ENCODE measurements at places on chromosomes 5 and 9. TPM values are rescaled to one million over a fixed set of nuclear protein-coding genes. Genes with fewer than 3 reads are reported as not detected.

DNA sequence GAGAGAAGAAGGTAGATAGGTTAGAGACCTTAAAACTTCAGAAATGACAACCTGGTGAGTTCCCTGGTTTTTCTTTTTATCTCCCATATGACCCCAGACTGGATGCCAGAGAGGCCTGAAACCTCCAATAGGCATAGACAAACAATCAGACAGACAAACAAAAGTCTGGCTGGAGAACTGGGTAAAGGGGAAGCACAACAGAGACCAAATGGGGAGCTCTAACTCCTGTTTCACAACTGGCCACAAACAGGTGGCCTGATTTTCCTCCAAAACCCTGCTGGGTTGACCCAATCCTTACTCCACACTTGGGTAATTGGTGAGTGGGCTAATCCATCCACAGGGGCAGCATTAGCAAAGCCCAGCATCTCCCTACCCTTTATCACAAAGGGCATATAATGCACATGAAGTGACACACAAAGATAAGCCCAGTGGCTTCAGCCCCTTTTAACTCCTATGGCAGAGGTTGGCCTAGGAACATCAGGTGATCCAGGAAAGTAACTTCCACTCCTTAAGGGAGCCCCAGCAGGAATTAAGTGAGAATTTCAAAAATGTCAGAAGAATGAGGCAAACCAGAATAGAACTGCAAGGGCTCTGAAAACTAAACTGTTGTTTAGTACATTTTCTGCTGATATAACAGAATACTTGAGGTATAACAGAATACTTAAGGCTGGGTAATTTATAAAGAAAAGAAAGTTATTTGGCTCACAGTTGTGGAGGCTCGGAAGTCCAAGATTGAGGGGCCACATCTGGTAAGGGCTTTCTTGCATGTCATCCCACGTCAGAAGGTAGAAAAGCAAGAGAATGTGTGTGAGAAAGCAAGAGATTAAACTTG lies 60.9 kb upstream of the ROR2 start:
- DNase-seq = no peak

DNA sequence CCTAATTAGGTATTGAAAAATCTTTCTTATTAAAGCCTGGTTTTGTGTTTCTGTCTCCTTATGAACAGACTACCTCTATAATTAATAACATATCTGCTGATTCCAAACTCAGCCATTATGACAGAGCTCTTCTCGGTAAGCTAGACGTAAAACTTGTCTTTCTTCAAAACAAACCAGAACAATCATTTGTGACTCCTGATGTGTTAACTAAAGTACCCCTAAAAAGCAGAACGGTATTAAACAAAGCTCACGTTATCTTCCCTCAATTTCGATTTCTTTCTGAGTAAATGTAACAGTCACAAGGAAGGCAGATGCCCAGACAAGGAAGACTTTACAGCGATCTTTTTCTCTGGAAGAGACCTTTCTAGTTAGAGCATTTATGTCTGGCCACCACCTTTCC lies 1.8 kb downstream of the SEMA5A start:
- no peak for DNase-seq

SLC36A2 gene
- total RNA-seq = not detected

PCDHGB4 gene
- total RNA-seq = 0.29 TPM

CRAT gene
- total RNA-seq = 12.7 TPM

DNA sequence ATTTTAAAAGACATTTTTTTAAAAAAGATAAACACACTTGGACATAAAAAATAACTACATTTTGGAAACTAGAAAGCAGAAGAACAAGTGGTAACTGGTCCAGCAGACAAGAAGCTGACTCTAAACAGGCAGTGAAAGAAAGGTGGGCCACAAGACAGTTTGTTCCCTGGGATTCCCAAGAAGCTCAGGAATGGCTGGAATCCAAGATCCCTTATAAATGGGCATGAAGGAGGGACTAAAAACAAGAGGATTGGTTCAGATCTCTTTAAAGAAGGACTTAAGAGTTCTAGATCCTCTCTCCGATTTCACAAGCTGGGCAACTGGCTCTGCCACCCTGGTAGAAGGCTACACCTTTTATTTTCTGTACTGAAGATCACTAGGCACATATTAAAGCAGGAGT lies 102.8 kb downstream of the ARL15 start:
- DNase-seq = no peak

DNA sequence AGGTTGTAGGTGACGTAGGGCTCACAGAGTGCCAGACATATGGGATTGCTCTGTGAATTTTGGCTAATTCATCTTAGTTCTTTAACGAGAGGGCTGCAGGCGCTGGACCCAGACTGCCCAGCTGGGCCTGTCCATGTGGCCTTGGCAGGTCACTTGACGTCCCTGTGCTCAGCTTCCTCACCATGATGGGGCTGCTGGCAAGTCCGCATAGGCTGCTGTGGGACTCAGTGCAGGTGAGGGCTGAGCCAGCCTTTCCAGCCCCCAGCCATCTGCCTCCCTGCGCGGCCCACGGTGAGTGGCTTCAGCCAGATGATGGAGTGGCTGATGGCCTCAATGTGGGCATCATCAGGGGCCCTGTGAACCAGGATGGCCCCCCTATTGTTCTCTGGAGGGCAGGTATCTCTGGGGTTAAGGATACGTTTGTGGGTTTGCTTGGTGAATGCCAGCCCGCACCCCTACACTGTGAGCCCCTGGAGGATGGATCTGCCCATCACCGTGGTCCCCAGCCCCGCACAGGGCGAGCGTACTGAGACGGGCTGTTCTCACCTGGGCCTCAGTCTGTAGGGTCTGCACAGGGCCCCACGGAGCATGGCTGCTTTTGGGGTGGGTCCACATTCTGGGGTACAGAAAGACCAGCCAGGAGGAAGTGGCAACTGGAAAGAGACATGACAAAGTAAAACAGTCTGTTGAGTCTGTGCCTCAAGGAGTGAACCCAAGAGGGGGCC lies 3.7 kb downstream of the CARD19 start:
- peak; percentile 55 for DNase-seq

DNA sequence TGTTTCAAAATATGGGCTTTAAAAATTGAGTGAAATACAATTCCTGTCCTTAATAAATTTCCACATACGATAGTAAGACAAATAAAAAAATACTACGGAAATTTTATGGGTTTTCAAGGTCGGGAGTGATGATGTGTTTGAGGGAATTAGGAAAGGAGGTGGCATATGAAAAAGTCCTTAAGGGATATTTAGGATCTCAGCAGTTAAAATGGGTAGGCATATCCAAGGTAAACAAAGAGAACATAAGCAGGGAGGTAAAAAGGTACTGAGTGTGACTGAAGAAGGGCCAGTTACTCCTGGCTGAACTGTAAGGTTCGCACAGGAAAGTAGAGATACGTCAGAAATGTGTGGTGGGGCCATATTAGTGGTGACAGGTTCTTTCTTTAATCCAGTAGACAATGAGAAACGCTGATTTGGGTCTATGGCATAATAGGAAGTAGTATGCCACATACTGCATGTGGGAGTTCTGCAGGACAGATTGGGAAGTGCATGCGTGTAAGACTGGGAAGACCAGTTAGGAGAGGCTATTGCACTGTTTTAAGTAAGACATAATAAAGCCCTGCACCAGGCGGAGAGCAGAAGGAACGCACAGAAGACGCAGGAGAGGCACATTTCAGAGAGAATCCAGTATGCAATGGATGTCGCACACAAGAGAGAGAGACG lies 937 bp upstream of the HMGCR start:
- DNase-seq = no peak

DNA sequence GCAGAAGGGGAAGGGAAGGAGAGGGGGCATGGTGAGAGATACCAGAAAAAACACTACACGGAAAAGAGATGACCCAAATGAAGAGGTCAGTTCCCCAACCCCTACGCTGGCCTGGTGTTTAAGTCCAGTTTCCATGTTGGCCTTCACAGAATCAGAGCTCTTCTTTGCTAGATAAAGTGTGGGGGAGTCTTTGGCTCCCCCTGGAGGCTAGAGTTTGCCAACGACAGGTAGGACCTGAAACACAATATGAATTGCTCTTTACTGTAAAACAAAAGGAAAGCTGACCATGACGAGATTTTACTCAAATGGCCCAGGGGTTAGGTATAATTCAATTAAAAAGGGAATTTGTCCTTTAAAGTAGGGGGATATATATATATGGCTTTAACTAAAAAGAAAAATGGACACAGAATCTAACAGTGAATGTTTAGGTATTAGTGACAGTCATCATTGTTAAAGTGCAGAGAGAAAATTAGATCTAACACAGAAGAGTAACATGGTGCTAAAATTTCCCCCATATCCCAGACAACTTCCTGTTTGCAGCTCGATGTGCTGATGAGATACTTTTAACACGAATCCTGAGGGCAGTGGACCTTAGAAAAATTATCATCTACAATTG lies 92.0 kb downstream of the SV2C start:
- no peak for DNase-seq

TSSK1B gene
- not detected for total RNA-seq

DNA sequence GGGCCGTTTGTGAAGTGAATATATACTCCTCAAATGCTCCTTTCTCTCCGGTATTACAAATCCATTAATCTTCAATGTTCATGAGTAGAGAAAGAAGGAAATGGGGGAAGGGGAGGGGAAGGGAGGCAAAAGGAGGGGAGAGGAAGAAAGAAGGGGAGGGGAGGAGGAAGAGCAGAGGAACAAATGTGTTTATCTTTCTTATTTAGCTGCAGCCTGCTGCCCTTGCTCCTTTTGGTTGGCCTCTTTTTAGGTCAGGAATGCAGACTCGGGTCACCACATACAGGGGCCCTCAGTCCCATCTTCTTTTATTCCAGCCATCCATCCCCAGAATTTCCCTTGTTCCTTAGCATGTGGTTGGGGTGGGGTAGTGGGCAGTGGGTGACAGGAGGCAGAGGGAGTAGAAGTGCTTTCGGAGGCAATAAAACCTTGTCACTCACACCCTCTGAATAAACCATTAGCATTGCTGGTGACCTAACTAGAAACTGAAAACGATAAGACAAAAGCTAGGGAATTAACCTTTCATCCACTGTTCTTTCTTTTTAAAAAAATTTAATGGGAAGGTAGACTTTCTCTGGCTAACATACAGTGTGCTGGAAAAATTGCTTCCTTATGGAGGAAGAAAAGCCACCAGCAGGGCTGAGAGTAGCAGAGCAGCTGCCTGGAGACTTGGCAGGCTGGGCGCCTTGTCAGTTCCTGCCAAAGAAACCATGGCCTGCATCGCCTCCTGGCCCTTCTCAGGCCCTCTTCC lies 16.8 kb upstream of the PRLR start:
- no peak for DNase-seq

LRRC19 gene
- total RNA-seq = not detected

DNAJC18 gene
- total RNA-seq = 11.9 TPM

PLK2 gene
- 8.5 TPM for total RNA-seq

PRSS3 gene
- total RNA-seq = 1.3 TPM

GRCh38 chr5:9928326-9928725 lies 298.2 kb upstream of the TAS2R1 start:
- DNase-seq = no peak

- DNase-seq = no peak
Observed at GRCh38 chr9:111178331-111179055, 140.2 kb upstream of the LPAR1 start.

DNA sequence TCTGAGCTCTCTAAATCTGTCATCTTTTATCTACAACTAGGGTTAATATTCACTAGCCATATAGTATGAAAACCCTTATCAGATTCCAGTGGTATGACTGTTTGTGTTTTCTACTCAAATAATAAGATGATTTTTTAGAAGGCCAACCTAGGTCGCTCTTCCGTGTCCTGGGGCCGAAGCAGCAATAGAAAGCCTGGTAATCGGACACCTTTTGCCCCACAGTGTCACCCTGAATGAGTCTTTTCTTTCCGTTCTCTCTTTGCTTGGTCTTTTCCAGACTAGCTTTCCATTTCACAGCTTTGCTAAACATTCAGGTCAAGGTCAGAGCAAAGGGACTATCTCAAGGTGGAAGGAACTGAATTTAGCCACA lies 243.3 kb upstream of the ANKRD55 start:
- DNase-seq = no peak

- DNase-seq = no peak
Observed at GRCh38 chr5:110561510-110561909, 165.0 kb downstream of the TMEM232 start.

DNA sequence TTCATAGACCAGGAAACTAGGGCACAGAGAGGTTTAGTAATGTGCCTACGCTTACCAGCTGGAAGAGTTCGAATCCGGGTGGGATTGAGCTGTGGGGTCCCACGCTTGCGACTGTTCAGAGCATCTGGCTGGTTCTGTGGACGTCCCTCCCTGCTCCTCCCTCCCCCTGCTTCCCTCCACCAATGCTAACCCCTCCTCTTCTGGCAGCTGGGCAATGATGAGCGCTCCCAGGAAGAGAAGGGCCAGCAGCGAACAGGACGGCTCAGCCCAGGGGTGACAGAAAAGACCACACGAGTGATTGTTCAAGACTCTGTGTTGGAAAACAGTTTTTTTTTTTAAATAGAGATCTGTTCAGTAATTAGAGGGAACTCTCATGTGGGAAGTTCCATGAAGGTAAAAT lies 6.9 kb downstream of the FAM163B start:
- DNase-seq = no peak

DNA sequence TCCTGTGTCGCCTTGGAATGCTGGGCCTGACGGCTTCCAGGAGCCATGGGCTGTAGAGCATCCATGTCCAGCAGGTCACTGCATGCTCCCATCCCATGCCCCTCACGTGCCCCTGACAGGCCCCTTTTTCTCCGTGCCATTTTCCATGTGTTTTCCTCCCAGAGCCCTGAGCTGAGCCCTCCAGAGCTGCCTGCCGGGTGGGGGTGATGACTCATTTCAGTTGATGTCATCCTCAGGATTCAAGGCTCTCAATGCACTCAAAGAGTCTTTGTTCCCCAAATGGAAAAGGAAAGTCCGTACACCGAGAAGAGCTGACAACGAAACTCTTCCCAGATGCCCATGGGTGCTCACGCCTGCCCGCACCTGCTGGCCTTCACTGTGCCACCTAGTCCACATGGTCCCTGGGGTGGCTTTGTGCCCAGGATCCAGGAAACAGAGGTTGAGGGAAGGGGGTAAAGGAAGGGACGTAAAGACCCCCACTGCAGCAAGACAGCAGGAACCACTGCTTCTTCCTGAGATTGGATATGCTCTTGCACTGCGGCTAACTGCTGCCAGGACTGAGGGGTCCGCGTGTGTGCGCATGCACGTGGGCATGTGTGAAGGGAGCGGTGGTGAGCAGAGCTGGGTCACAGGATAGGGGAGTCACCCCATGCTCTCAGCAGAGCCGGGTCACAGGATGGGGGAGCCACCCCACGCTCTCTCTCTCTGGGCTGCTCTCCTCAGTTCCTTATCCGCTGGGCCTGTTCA lies 27.6 kb downstream of the COL15A1 start:
- no peak for DNase-seq

DNA sequence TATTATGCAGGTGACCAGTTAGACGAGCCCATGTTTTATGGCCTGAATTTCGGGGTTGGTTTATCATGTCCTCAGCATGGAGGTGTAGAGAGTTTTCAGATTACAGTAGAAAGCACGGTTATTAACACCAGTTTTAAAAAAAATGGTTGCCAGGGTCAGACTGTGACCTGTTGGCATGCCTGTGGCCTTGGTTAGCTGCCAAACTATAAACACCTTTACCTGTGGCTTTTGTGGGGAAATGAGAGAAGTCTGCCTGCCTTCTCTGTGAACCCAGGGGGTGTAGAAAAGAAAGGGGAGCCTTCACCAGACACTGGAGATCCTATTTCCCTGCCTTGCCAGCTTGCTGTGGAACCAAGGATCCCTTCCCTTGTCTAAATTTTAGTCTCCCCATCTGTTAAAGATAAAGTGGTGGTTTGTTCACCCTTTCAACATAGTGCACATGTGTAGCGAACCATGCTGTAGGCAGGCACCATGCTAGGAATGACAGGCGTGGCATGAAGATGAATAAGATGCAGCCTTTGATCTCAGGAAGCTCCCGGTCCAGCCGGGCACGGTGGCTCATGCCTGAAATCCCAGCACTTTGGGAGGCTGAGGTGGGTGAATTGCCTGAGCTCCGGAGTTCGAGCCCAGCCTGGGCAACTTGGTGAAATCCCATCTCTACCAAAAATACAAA lies 6.1 kb upstream of the PHF19 start:
- no peak for DNase-seq

DEPDC1B gene
- total RNA-seq = 14.8 TPM

All from natural killer cell treated with Interleukin-12 subunit alpha and Interleukin-12 subunit beta and Interleukin-15 and Interleukin-18, amount 100 ng/mL, for 72 hours (primary cell).